ENCODE measurements at places on chromosomes 12 and 14.
A peak's percentile ranks its signal among the peaks of the same experiment; 100 is the strongest.

DNA sequence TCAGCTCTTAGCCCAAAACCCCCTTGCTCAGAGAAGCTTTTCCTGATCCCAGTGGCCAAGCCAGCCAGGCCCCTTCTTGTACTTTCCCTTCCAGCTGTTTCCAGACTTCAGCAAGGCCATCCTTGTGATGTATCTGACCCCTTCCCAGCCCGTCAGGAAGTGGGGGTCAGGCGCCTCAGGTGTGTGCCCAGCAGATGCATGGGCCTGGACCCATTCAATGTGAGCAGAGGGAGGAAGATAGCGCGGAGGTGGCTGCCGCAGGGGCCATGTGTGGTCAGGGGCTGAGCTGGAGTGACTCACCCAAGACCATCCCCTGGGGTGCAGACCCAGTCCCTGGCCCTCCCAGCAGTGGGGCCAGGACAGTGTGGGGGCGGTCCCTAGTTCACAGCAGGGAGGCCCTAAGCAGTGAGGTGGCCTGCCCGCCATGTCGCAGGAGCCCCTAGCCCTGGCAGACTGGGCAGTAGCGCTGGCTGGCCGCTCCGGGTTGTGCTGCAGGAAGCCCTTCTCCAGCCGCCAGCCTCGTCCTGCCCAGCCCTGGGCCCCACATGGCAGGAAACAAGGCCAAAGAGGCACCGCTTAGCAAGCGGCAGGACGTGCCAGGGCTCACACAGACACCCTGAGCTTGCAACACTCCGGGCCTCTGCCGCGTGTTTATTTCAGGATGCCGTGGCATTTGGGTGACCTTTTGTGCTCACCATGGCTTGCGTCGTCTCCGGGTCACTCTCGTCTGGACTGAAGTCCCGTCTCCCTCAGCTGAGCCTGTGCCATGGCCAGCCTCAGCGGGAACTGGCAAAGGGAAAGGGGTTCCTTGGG is 12.0 kb downstream of the ADSS1 start:
- DNase-seq: no peak

- no peak for DNase-seq
These were observed 9.6 kb upstream of the RNASE1 start for GRCh38 chr14:20811986-20812975.

DNA sequence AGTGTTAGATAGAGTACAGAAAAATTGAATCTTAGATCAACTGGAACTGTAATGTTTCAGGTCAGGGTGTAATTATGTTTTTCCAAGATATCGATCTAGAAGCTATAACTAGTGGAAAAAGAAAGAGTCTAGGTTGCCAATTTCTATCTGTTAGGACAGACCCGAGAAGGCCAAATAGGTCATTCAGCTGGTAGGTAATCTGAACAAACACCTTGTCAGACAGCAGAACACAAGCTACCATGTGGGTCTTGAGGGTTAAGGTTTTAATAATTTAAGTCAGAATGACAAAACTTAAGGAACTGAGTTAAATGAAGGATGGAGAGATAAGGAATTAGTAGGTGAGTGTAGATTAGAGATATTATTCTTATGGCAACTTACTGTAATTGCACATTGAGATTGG is 44.9 kb upstream of the KCNMB4 start:
- peak; percentile 33 for DNase-seq

DNA sequence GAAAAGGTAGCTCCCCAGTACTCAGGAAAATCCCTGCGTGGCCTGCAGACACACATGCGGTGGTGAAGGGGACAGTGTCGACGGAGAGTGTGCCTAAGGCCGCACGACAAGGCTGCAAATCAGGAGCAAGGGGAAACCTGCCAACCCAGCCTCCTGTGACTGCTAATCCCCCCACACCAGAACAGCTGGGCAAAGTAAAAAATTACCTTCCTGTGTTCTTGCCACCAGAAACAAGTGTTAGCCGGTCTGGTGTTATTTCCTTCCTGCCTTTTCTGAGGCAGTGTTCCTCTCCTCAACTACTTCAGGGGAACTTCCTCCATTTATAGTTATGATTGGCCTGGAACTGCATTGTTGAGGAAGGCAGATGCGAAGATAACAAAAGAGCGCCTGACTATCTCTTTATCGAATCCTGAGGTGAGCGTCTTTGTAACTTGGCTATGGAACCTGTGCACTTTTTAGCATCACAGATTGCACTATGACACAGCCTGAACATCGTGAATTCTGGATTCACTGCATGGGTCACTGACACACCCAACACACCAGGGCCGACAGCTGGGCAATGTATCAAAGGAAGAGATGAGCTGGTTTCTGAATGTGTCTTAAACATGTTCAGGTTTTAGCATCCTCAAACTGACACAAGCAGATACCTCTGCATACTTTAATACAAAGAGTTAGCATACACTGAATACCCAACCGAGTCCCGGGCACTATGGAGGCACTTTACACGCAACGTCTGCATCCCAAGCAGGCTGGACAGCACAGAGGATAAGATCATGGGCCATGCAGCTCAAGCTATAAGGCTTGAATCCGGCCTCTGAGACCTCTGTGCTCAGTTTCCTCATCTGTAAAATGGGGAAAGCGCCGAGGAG is 28.9 kb downstream of the SLC15A4 start:
- DNase-seq: no peak

GRCh38 chr14:90842726-90843125 is 26.5 kb upstream of the TTC7B start:
- no peak for DNase-seq

DNA sequence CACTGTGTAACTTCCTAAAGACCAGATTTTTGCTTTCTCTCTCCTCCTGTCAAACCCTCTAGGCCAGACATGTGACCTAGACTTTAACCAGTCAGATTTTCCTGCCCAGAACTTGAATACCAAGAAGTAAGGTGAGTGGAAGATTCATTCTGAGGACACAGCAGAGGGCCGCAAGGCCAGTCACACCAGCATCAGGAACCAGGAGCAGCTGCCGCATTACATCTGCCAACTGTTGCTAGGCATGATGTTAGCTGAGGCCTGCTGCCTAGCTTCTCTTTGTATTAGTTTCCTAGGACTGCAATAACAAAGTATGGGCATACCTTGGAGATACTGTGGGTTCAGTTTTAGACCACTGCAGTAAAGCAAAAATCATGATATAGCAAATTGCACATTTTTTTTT is 101.9 kb upstream of the BMP4 start:
- no peak for DNase-seq

DNA sequence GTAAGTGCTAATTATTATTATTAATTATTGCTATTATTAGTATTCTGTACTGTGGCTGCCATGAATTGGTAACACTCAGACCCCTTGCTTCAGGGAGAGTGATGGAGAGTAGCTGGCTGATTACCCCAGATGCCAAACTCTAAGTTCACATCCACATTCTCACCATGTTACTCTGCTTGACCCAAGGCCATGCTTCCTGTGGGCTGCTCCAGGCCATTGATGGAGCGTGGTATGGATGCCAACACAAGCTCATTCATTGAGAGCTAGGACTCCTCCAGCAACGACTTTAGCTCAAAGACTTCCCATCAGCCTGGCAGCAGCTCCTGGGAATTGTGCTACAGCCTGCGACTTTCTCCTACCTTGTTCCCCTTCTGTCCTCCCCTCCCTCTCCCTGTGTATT is 233.4 kb downstream of the MSRB3 start:
- no peak for DNase-seq

- DNase-seq: no peak
These were observed 25.6 kb downstream of the VPS37B start for GRCh38 chr12:122870163-122870842.

DNA sequence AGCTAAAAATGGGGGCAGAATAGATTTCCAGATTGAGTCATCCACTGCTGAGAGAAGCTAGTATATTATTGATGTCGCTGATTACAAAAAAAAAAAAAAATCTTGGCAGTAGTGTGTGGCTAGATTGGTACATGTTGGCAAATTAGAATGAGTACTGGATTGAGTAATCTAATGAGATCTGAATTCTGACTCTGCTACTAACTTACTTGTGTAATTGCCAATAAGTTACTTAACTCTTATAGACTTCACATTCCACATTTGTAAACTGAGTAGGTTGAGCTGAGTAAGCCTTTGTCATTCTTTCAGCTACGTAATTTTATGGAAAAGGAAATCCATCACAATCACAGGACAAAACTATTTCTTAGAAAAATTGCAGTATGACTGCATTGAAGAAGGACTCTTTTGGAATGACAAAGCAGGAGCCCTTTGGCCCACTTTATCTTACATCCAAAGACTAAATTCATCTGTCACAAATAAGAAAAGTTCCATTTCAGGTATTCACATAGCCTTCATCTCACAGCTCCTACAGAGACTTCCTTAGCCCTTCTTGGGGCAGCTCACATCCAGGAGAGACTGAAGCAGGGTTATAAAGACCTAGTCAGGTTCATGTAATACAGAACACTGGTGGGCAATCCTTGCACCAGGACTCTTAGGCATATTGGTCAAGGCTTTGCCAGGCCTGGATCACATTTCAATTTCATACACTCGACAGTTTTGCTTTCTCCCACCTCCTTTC is 197.3 kb upstream of the CPNE8 start:
- no peak for DNase-seq

GRCh38 chr12:84919271-84919670 is 6.7 kb upstream of the SLC6A15 start:
- DNase-seq: no peak

DNA sequence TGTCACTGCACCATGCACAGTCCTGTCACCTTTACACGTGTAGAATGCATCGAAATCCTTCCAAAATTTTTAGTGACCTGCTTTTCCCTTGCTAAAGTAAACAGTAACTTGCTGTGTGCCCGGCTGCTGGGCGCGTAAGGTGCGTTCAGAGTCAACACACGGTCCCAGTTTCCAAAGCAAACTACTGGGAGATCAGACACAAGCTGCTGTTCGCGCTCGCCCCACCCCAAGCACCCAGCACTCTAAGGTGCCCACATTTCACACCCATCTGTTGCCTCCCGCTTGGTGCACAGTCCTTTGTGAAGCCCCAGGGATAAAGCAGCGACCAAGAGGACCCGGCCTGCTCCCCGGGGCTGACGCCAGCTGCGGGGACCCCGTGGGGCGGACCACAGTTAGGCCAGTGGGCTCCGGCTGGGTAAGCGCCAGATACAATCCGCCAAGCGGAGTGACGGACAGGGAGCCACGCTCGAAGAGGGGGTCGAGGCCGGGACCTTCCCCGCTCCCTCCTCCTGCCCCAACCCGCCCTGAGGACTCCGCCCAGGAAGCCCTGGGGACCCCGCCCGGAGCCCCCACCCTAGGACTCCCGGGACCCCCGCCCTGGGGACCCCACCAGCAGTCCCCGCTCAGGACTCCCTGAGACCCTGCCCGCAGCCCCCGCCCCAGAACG is 633 bp downstream of the STX2 start:
- DNase-seq: no peak

- no peak for DNase-seq
These were observed 14.3 kb upstream of the ZFP36L1 start for GRCh38 chr14:68807148-68807600.

DNA sequence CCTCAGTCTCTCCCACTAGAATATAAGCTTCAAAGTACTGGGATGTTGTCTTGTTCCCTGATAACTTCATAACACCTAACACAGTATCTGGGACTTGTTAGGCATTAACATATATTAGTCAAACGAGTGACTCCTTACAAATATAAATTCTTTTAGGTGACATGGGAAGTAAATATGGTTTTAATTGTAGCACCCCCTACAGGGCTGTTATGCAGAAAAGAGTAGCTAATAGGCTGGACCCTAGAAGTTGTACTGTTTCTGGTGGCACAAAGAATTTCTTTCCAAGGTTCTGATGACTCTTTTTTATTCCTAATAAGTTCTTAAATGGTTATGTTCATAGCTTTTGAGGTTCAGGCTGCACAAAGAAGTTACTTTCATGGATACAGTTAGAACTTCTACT is 29.8 kb downstream of the GPATCH2L start:
- DNase-seq: no peak

DNA sequence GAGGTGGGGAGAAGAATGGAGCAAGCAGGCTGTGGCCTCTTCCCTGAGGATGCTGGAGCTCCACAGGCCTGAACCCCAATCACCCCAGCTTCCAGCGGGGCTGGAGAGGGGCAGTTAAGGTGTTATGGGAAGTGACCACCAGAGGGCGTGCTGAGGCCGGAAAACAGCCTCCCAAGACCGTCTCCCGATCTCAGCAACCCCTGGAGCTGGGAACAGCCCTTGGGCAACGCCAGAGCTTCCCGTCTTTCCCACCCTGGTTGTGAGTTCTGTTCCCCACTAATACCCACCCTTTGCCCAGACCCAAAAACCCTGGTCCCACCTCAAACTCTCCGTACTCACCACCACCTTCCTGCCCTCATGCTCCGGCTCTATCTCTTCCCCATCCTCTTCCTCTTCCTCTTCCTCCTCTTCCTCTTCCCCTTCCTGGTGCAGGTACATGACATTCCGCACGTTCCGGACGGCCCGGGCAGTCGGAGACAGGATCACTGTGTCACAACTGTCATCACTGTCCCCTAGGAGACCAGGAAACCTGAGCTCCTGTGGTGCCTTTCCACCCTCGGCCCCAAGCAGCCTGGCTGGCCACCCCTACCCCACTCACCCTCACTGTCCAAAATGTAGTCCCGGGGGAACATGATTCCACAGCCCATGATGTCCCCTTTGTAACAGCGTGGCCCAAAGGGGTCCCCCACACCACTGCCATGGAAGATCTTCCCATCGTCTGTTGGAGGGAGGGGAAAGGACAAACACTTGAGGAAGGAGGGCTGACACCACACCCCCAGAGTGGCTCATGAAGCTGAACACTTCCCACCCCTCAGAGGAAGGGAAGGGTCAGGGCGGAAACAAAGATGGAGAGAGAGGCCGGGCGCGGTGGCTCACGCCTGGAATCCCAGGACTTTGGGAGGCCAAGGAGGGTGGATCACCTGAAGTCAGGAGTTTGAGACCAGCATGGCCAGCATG is 12.9 kb downstream of the SPRYD3 start:
- DNase-seq: peak; percentile 45

DNA sequence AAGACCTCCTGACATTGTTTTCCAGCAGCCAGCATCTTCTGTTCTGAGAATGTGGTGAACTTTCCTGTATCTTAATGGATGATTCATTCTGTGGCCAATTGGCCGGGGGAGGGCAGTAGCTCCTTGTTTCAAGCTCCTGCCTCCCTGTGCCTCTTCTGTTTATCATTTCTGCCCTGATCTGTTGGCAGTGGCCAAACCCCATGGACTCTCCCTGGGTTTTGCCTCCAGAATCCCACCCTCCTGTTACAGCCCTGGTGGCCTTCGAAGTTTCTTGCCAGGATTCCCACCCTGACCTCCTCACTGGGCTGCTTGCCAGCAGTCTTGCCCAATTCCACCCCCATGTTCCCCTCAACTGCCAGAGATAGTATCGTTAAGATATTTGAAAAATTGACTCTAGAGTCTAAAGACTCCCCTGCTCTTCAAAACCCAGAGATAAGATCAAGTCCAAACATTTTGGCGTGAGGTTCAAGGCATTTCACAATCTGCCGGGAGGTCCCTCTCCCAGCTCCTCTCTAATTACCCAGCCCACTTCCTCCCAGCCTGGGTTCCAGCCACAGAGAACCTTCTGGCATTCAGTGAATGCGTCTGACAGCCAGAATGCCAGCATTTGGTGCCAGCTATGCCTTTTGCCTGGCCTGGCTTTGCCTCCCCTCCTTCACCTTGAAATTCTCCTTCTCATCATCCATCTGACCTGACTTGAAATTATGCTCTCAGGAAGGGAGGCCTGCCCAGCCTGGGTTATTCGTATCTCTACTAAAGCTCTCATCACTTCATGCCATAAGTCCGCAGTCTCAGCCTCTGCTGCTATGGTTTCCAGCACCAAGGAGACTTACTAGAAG is 37.7 kb upstream of the TXNRD1 start:
- DNase-seq: peak; percentile 35

Measured in hematopoietic multipotent progenitor cell (in vitro differentiated cells).